ENCODE measurements at places on chromosomes 12 and 14.

- DNase-seq, result no peak
These were observed 8.5 kb upstream of the FKBP11 start for GRCh38 chr12:48933664-48934311.

- no peak for DNase-seq
These were observed 19.4 kb downstream of the PPP2R5C start for GRCh38 chr14:101780887-101781239.

DNA sequence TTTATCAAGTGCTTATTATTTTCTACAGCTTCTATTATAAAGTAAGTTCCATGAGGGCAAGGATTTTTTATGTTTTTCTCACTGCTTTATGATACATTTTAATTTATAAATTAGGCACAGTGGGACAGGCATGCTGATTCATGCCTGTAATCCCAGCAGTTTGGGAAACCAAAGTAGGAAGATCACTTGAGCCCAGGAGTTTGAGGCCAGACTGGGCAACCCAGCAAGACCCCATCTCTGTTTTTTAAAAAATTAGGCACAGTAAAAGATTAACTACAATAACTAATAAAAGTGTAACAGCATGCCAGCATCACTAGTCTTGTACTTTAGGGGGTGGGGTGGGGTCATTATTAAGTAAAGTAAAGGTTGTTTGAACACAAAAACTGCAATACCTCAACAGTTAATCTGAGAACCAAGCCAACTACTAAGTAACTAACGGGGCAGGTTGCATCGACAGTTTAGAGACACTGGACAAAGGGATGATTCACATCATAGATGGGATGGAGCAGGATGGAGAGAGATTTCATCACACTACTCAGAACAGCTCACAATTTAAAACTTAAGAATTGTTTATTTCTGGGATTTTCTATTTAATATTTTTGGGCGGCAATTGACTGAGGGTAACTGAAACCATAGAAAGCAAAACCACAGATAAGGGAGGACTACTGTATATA lies 119.5 kb downstream of the PLEKHA5 start:
- DNase-seq, result no peak

- no peak for DNase-seq
These were observed 319.9 kb downstream of the KCNC2 start for GRCh38 chr12:74889563-74890236.

GRCh38 chr12:117040496-117040895 lies 58.7 kb downstream of the TESC start:
- no peak for DNase-seq

- DNase-seq, result peak; percentile 19
These were observed 877.0 kb upstream of the TMEM132C start for GRCh38 chr12:127389923-127390322.

GRCh38 chr12:85036733-85037132 lies 582 bp downstream of the LRRIQ1 start:
- no peak for DNase-seq

GRCh38 chr12:49557917-49558215 lies 10.1 kb downstream of the MCRS1 start:
- DNase-seq, result no peak

DNA sequence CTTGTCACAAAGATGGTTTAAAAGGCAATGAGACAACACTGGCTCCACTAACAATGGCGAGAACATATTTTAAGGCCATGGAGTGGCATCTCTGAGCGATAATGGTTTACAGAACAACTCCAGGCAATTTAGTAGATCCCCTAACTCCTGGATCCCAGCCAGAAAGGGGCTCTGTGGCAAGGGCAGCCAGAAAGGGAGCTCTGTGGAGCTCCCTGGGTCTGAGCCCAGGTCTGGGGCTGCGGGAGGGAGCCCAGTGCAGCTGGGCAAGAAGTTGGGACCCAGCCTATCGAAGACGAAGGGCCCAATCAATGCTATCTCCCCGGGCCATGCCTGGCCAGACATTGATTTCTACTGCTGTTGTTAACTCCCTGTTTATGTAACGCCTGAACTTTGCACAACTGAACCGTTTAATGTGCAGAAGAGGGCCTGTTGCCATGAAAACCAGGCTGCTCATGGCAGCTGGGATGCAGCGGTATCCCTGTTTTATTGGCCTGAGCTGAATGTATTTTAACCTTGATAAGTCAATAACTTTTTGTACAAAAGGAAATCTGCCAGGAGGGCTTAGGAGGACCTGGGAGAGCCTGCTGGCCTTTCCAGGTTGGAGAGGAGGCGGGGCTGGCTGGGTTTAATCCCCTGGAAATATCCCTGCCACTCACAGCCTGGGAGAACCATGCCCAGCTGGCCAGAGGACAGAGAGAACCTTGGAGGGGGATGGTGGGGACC lies 6.7 kb upstream of the FAM222A start:
- no peak for DNase-seq

DNA sequence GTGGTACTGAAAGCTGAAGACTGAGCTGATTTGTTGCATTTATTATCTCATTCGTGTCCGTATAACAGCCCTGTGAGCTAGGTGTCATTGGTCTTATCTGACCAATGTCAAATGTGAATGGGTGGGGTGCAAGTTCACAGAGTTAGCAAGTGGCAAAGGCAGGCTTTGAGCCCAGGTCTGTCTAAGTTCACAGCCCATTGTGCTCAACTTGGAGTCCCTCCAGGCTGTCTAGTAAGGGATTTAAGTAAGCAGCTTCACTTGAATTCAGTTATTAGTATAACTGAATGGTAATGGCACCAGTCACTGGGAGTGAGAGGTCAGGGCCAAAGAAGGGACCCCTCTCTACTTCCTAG lies 8.5 kb downstream of the C1S start:
- DNase-seq, result no peak

- DNase-seq, result no peak
These were observed 92.5 kb downstream of the SSPN start for GRCh38 chr12:26287671-26288381.

- DNase-seq, result no peak
These were observed 87.9 kb upstream of the AEBP2 start for GRCh38 chr12:19351346-19351745.

DNA sequence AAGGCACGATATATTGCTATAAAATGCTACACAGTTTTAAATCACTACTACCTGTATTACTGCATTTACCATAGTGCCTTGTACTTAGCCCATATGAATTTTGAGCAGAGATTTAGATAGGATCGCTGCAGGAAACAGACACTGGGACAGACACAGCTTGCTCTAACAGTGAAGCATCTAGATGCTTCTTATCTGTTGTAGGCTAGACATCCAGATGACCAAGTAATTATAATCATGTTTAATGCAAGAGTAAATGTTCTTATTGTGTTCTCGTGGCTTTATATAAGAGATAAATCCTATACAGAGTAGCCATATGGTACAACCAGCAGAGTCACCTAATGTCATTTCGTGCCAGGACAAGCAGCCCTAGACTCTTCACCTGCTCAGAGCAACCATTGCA lies 92.8 kb downstream of the ASCL1 start:
- no peak for DNase-seq

DNA sequence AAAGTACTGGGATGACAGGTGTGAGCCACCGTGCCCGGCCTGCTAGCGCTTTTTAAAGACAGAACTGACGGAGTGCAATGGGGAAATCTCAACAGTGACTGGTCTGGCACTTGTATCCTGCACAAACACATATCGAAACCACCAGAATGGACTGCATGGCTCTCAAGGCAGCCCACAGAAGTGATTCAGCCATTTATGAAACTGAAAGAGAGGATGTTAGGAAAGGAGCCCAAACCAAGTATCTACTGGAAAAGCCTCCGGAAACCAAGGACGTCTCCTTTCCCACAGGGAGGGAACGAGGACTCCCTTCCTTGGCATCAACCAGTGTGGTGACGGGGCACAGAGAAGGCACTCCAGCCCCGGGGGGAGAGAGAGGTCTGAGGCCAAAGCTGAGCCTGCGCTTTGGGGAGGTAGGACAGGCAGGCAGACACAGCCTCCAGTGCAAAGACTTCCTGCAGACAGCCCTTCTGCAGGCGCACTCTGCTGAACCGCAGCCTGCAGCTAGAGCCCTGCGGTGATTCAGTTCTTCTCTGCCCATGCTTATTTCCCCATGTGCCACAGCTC lies 16.5 kb downstream of the SLC15A4 start:
- no peak for DNase-seq

GRCh38 chr14:104147346-104148125 lies 9.1 kb downstream of the KIF26A start:
- no peak for DNase-seq

- no peak for DNase-seq
These were observed 59.6 kb downstream of the CACNA1C start for GRCh38 chr12:2112401-2112800.

DNA sequence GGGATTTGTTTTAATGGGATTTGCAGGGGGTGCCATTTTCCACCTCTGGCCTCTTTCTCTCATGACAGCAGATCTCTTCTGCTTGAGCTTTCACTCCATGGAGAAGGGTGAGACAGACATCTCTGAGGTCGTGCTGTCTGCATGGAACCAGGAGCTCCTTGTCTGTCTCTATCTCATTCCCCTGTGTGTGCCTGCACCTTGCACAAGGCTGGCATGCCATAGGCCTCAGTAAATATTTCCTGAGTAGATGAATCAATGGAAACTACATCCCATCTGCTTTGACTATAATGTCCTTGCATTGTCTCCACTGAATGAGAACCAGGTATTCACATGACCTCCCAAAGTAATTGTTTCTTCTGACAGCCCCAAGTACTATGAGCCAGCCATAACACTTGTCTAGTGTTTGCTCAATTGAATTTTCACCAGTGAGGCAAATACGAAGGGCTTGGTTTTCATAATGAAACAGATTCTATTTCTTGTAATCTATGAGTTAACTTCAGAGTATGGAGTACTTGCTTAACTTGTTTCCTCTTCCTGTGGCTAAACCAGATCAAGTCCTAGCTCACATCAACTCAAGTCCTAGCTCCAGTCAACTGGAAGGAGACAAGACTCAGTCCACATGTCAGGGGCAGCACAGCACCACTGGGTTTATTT lies 32.3 kb downstream of the KCNK13 start:
- peak; percentile 38 for DNase-seq

Measured in NB4 (cell line).